Posterior vena cava (tissue), 2 donors: ENCODE measurements at places on chromosomes 7 and 10. TPM values are rescaled to one million over a fixed set of nuclear protein-coding genes. Genes with fewer than 3 reads are reported as not detected.
A peak's percentile ranks its signal among the peaks of the same experiment; 100 is the strongest.

KLLN gene
- 0.88 TPM for total RNA-seq

GRCh38 chr10:97714401-97715258 is 1.1 kb downstream of the MARVELD1 start:
- peak; percentile 94 for DNase-seq

DNA sequence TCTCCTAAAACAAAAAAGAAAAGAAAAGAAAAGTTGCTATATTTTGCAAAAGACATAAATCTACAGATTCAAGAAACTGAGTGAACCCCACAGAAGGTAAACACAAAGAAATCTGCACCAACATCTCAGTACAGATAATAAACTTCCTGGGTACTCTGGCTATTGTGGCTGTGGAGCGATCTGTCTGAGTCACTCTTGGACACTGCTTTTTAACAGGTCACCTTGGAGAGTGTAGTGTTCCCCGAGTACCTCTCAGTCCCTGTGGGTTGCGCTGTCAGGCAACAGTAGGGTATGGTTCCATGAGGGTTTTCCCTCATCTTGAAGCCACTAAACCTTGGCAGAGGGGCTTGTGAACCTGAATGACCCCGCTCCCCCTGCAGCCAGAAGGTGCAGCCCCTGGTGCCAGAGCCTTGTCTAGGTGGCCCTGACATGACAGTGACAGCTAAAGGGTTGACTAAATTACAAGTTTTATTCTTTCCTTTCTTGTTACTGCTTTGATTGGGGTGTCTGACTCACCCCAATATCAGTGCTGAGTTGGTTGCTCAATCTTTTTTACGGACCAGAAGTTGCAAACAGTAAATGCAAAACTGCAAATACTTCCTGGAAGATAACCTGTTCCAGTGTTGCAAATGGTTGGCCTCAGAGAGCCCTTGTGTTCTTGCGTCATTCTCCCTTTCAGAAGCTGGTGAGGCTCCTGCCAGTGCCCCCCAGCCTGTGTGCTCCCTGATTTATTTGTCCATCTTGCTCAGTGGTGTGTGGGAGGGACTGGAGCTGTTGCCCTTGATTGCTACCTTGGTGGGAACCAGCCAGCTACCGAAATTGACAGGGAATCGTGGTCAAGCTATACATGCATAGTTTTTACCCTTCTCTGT is 30.6 kb downstream of the POR start:
- DNase-seq: no peak

DNA sequence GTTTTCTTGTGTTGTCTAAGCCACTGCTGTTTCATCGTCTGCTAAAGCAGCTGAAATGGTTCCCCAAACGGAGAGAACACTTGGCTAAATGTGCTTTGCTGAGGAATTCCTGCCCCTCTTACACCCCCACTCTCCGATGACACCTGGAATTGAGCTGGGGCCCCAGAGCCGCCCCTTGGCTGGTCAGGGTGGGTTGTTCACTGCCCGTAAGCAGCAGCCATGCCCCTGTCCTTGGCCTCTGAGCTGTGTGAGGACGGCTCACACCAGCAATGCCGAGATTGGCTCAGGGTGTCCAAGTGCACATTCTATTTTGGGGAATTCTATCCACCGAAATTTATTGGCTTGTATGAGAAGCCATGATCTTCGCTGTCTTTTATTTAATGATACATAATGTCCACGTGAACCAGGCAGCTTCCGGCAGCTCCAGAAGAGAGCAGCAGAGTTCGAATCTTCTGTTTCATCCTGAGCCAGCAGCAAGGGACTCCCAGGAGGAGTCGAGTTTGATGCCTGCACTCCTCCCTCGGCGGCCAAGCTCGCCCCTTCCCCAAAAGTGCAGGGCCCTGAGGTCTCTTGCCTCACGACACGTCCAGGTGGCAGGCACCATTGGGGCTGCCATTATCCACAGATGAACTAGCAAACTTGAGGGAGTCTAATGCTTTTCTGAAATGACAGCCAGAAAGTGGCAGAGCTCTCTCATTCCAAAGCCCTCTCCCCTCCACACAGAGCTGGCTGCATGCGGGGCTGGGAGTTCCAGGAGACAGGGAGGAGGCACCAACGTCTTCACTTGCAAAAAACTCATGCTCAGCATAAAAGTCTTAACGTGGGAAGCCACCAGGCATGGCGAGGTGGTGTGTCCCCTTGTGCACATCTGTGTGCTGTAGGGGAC is 114.0 kb downstream of the WDR37 start:
- peak; percentile 40 for DNase-seq

DNA sequence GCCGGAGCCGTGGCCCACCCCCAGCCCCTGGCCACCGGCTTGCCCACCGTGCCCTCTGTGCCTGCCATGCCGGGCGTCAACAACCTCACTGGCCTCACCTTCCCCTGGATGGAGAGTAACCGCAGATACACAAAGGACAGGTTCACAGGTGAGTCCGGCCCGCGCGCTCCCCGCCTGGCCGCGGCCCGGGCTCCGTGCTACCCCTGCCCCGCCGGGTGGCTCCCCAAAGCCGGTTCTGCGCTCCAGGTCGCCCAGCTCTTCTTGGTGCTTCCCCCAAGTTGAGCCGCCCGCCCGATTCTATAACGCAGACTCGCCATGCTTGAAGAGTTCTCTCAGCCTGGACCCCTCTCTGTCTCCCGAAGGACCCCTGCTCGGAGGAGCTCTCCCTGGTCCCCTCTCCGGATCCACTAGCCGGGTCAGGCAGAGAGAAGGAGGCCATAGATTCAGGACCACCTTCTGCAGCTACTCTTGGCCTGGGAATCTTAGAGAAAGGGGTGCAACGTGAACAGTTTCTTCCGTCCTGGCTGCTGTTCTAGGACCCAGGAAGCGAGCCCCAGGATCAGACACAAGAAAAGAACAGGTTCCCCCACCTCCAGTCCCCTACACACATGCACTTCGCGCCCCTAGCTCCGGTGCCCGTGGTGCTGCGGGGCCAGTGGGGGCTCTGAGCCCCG is 999 bp downstream of the TLX1 start:
- no peak for DNase-seq

DNA sequence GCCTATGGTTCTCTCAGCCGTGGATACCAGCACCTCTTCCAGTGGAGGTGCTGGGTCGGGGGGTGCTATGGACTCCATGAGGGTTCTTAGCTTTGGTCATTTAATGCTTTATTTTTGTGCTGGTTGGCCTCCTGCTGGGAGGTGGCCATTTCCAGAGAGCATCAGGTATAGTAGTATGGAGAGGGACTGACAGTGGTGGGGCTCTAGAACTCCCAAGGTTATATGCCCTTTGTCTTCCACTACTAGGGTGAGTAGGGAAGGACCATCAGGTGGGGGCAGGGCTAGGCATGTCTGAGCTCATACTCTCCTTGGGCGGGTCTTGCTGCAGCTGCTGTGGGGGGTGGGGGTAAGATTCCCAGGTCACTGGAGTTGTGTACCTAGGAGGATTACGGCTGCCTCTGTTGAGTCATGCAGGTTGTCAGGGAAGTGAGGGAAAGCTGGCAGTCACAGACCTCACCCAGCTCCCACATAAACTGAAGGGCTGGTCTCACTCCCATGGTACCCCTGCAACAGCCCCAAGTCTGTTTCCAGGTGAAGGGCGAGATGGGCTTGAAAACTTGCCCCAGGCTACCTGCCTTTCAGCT is 763.2 kb upstream of the LRRTM3 start:
- no peak for DNase-seq

IGF2BP3 gene
- 0.51 TPM for total RNA-seq

CEP41 gene
- 5.0 TPM for total RNA-seq

MRLN gene
- total RNA-seq: not detected

MMP21 gene
- total RNA-seq: 0.38 TPM
